ENCODE measurements at places on chromosomes 2 and 18.
A peak's percentile ranks its signal among the peaks of the same experiment; 100 is the strongest.

DNA sequence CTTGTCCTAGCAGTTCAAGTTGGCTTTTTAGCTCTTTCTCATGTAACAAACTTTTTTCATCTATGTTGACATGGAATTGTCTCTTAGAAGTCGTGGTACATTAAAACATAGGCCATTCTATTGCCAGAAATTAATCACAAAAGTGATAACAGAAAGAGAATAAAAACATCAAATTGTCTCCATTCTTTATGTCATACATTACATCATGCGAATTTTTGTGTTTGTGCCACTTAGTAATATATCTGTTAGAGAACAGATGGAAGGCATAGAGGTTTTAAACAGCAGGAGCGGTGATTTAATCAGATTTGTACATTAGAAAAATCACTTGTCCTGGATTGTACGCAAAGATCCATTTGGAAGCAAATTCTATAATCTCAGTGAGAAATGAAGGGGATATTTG, 136.5 kb upstream of the CDH20 start:
- DNase-seq, result no peak

DNA sequence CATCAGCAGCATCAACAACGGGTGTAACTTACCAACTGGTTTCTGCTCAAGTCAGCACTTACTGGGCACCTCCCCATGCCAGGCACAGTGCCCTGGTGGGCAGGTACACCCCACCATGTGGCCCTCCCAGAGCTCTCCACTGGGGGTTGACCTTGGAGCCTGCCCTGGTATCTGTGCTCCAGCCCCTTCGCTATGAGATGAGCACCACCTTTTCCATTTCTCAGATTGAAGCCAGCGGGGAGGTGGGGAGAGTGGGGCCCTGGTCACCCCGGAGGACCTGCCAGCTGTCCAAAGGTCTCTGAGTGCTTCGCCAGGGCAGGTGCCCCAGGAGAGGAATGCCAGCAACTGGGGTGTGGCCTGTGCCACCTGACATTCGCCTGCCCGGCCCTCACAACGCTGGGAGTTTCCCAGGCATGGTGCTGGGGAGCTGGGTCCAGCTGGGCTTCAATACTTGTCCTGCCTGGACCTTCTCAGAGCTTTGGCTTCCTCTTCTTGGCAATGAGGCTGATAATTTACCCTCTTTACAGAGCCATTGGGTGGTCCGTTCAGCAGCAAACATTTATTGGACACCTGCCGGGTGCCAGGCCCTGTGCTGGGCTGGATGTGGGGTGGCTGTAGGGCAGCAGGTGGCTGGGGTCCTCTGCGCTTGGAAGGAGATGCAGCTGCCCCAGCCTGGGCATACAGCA, 5.9 kb upstream of the ZAP70 start:
- DNase-seq, result no peak

DNA sequence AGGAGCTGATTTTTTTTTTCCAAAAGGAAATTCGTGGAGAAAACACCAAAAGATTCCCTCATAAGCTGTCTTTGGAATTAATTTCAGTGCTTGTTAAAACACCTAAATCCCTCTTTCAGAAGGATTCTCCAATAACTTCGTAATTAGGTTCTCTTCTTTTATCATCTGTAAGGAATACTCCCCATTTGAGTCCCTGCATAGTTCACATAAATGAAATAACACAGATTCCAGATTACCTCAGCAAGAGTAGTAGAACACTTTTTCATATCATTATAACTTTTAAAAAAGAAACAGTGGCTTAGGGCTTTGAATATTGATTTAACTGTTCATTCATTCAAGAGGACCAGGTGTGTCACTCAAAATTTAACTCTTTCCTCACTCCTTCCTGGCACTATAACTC, 55.5 kb downstream of the ARHGAP28 start:
- no peak for DNase-seq

- no peak for DNase-seq
These were observed 8.9 kb upstream of the SKOR2 start for GRCh38 chr18:47260120-47260923.

- DNase-seq, result peak; percentile 23
These were observed 48.4 kb upstream of the ANKRD44 start for GRCh38 chr2:197358931-197359330.

DNA sequence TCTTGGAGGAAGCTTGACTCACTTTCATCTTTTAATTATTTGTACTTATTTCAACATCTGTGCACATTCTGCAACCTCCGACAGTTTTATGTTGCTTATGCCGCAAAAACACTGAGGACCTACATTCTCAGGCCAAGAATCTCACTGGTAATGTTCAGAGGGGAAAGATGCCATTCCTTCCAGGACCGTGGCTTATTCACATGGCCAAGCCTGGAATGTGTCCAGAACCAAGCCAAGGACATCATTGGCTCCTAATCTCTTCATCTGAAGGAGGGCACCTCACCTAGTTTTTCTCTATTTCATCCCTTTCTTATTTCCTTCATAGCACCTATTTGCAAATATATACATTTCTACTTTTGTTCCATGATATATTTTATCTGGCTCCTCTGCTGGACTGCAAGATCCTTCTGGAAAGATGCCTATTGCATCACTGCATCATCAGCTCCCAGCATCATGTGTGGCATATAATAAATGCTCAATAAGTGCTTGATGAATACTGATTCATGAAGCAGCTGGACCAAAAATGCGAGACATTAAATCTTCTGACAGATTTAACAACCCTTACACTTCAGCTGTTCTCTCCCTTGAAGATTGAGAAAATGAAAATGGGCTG, 377.1 kb downstream of the TNS1 start:
- DNase-seq, result no peak

GRCh38 chr18:76765649-76766048, 56.7 kb upstream of the ZNF236 start:
- DNase-seq, result no peak

DNA sequence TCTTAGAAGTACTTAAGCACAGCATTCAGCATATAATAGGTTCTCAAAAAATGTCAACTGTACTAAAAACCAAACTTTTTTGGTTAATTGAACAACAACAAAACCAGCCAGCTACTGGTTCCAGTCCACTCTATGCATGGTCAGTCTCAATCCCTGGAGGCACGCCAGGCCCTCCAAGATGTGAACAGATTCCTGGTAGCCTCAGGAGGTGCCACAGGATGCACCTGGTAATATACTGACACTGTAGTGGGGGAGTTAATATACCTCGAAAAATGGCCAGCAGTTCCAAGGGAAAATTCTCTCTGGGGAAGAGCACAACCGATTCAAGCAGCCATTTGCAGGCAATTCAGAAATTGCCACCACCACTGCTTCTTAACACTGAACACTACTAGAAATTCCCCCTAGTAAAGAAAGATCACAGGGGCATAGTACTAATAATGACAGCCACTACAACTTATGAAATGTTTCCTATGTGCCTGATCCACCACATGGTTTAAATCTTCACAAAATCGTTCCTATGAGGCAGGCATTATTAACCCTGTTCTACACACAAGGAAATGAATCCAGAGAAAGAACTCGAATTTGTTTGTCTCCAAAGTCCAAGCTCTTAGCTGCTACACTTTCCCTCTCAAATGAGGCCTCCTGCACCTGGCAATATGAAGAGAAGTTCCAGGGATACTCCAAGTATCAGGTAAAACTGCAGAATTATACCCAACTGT, 3.4 kb downstream of the MGAT4A start:
- no peak for DNase-seq
